NT2/D1 (cell line): ENCODE measurements at places on chromosomes 4 and X.

- DNase-seq, result no peak
These were observed 48.3 kb upstream of the MND1 start for GRCh38 chr4:153296040-153296823.

DNA sequence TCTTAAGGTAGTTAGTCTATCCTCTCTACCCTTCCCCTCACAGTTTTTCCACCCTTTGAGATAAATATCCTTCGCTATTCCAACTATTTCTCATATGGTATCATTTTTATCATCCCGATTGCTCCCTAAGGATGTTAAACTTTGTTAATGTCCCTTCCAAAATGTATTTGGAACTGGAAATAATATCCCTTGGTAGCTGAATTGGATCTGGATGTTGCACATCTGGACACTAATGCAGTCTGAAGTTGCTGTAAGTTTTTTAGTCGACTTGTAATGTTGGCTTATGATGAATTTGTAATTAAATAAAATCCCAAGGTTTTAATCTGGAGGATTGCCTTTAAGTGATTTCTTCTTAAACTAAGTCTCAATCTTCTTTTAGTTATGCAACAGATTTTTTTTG, 22.5 kb downstream of the XIAP start:
- DNase-seq, result no peak

DNA sequence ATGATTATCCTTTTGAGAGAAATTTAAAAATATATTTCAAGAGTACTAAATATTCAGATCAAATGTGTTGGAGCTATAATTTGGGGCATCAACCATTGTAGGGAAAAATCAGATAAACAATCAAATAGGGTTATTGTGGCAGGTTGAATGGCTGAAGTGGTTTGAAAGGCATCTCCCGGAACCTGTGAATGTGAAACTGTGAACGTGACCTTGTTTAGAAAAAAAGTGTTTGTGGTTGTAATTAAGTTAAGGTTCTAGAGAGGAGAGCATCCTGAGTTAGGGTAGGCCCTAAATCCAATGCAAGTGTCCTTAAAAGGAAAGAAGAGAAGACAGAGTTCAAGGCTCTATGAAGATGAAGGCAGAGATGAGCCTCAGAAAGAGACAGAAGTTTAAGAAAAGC, 37.4 kb downstream of the ADGRA3 start:
- DNase-seq, result no peak

- no peak for DNase-seq
These were observed 215.5 kb upstream of the BCOR start for GRCh38 chrX:40313269-40313668.

GRCh38 chrX:133923113-133923512, 62.3 kb downstream of the GPC3 start:
- no peak for DNase-seq

- no peak for DNase-seq
These were observed 885 bp downstream of the CCDC110 start for GRCh38 chr4:185470501-185471195.

DNA sequence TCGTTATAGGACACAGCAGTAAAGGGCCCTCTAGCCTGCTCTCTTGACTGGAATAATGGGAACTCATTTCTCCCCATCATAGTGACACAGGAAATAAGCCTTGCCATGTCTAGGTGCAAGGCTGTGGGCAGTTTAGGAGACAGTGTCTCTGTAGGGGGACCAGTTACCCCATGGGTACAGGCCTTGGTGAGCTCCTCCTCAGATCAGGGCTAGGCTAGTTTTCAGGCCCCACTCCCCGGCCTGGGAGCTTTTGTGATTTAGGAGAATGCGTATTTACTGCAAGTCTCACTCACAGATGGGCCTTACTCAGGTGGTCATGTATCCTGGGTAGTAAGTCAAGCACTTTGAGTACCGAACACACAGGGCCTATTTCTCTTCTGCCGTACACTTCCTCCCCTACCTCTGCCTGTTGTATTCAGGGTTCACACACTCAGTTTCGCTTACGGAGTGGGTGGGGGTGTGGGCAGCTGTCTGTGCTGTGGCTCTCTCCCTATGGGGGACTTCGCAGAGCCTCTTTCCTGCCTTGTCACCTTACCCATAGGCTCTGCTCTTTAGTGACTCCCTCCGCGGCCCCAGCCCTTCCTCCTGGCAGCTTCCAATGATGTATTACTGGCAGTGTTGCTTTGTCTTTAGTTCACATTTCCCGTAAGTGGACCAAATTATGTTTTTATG, 34.2 kb downstream of the FAM193A start:
- no peak for DNase-seq

DNA sequence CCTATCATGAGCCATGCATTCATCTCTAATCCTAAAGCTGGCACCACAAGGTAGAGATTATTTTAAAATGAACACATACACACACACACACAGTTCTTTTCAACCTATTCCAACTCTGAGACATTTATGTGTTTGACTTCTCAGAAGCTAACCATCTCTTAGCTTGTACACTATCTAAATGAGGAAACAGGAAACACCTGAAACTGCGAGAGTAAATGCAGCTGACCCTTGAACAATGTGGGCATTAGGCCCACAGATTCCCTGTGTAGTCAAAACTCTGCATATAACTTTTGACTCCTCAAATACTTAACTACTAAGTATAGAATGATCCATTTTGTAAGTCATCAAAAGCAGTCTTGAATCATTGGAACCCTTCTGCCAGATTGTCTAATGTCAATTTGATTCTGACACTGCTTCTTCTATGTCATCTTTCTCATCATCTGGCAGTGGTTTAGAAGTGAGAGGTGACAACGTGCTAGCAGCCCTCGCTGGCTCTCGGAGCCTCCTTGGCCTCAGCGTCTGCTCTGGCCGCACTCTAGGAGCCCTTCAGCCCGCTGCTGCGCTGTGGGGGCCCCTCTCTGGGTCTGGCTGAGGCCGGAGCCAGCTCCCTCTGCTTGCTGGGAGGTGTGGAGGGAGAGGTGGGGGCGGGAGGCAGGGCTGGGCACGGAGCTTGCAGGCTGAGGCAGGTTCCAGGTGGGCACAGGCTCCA, 21.4 kb upstream of the IL15 start:
- no peak for DNase-seq

DNA sequence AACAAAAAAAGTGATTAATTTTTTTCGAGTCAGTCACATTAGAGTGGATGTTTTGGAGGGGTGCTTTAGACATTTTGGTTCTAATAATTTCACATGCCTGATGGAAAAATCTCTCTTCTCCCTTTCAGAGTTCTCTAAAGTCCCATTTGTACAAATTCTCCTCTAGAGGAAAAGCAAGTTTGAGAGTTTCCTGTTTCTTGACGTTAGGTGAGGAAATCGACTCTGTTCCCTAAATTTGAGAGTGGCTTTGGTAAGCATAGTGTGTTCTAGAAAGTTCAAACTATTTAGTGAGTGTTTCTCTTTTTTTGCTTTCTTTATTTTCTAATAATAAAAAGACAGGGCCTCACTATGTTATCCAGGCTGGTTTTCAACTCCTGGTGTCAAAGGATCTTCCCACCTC, 1.6 kb upstream of the ATP6AP2 start:
- DNase-seq, result no peak

DNA sequence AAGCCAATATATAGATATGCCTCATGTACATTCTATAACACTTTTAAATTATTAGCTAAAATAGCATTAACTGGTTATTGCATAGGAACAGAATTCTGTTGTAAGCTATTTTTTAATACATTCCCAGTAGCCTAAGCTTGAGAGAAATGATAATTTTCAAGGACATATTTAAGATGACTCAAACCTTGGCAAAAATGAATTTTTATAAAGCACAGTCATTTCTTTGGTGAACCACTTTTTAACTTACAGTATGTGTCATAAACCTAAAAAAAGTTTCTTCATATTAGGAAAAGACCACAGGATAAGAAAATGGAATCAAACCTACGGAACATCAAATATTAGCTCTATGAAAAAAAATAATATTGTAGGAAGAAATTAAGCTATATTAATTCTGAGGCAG, 986.3 kb downstream of the STIM2 start:
- DNase-seq, result no peak

DNA sequence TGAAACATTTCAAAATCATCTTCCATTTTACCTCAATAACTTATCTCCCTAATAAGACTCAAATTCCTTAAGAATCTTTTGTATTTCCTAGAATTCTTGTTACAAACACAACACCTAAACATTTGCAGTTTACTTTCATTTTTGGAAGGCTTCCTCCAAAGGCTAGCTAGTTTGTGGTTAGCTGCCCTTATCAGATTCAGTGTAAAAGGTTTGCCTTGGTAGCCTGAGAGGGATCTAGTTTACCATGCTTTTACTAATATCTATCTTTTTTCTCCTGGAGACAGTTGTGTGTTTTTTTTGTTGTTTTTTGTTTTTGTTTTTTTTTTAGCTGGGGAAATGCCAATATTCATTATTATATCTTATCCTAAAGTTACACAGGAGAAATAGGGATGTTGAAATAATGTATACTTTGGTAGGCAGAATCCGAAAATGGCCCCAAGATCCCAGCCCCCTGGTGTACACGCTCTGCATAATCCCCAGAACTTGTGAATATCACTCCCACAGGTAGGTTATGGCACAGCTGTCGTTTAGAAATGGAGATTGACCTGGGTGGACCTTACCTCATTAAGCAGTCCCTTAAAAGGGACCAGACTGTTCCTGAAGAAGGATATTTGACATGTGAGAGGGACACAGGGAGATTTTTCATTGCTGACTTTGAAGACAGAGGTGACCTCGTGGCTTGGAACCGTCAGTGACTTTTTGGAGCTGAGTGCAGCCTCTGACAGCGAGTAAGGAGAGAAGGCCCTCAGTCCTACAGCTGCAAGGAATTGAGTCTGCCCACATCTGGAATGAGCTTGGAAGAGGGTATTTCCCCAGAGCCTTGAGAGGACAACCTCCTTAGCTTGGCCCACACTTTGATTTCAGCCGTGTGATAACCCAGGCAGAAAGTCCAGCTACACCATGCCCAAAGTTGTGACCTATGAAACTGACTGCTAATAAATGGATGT, 33.4 kb downstream of the SEPTIN11 start:
- no peak for DNase-seq
